Activated CD4-positive, alpha-beta memory T cell treated with anti-CD3 and anti-CD28 coated beads for 36 hours (primary cell): ENCODE measurements at places on chromosomes 3 and 15.

DNA sequence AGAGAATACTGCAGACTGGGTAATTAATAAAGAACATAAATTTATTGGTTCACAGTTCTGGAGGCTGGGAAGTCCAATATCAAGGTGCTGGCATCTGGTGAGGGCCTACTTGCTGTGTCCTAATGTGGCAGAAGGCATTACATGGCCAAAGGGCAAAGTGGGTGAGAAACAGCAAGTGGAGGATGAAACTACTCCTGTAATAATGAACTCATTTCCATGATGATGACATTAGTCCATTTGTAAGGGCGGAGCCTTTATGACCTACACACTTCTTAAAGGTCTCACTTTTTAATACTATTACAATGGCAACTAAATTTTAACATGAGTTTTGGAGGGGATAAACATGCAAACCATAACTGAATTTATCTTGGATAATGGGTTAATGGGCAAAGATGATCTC, 139.6 kb upstream of the SGO1 start:
- no peak for DNase-seq

DNA sequence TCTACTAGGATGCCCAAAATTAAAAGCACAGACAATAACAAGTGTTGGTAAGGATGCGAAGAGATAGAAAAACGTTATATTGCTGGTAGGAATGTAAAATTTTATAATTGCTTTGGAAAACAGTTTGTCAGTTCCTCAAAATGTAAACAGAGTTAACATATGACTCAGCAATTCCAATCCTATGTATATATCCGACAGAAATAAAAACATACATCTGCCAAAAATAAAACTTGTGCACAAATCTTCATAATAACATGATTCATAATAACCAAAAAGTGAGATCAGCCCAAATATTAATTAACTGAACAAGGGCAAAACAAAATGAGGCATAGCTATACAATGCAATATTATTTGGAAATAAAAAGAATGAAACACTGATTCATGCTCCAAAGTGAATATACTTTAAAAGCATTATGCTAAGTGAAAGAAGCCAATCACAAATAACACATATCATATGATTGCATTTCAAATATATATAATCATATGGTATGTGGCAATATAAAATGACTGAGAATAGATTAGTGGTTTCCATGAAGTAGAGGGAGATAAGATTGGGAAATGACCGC, 609.3 kb downstream of the IGSF11 start:
- no peak for DNase-seq

GRCh38 chr3:63976872-63977200, 46.5 kb downstream of the PSMD6 start:
- DNase-seq: no peak

GRCh38 chr3:42872718-42873117, 3.0 kb downstream of the CYP8B1 start:
- DNase-seq: no peak

DNA sequence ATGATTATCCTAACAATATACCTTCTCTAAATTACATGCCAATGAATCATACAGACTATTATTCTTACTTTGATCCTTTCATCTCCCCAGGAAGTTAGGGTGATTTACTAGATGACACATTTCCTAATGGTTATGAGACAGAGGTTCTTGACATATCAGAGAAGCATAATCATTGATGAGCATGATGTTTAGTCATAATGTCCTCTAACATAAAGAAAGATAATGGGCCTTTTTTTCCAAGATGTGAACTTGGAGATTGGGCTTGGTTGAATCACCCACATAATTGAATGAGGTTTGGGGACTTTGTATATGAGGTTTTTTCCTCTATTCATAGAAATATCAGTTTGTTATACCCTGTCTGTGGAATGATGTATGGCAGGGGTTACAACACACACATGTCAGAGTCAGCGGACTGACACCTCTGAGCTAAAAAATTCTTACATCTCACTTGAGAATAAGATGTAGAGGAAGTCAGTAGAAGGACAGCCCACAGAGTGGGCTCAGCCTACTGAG, 69.7 kb upstream of the DCBLD2 start:
- DNase-seq: no peak

DNA sequence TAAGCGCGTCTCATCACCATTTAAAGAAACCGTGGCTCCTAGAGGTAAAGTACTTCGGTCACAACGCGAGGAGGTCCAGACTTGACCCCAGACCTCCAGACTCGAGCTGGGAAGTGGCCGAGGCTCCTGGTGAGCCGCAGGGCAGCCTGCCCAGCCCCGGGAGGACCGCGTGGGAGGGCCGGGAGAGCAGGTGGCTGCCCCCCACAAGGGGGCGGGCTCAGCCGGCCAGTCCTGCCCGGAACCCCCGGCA, at the start of gene SLC27A2:
Gene SLC27A2 (plus strand): TSS at position 228 of the 250 bp plus-strand sequence. CDS start 232 bp downstream, outside the sequence.
- no peak for DNase-seq

GRCh38 chr15:68583321-68583720, 4.5 kb downstream of the CORO2B start:
- no peak for DNase-seq

- no peak for DNase-seq
Observed at GRCh38 chr3:16881896-16882630, 2.7 kb upstream of the PLCL2 start.

DNA sequence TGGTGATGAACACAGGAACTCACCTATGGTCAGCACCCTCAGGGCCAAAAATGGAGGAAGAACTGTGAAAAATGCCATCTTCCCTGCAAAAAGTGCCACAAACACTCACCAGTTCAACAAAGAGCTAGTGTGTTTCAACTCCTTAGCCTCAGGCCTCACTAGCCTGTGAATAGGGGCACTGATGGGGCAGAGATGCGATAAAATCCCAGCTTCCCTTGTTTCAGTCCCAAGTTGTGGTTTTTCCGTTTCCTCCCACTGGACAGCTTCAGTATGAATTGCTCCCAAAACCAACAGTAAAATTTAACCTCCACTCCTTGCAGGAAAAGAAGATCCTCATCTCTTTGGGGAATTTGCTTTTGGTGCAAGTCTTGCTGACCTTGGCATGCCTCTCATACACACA, 117.4 kb upstream of the ADAMTS9 start:
- no peak for DNase-seq

DNA sequence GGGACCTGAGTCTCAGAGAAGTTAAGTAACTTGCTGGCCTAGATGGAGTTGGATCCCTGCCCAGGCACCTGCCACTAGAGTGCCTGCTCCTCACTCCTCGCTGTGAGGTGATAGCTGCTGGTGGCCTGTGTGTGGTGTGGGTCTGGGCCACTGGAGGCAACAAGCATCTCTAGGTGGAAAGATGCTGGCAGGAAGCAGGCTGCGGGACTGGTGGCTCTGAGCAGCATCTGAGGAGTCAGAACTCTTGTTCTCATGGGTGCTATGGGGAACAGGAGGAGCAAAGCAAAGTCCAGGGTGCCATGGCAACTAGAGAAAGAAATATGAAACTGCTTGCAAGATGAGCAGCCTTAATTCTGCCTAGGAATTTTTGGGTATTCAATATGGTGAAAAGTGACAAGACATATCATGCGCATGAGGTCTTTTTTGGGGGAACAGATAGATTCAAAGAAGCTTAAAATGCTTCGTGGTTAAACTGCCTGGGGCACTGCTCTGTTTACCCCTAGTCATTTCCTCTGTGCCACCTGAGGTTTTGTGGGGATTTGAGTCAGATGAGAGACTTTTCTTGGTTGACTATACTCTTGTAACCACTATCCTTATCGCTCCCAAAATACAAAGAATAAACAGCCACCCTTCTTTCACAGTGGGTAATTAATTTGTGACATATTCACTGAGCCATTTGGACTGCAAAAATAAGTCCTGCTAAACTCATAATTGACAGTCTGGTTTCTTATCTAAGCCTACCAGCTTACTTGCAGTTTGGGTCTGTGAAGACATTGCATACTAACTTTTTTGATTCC, 50.3 kb downstream of the MED12L start:
- DNase-seq: peak; percentile 76

DNA sequence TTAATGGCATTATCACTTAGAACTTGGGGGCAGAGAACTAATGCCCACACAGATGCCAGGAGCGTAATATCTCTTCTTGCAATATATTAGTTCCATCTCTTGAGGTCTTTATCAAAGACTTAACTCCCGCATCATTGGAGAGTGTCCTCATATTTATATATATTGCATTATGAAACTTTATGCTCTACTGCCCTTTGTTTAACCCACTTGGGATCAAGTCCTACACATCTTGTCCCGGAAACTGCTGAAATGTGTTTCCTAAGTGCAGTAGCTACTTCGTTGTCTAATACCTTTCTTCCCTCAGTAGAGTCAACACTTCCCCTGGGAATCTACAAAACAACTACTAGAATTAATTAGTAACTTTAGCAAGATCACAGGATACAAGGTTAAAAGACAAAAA, 1029.2 kb downstream of the OTOL1 start:
- no peak for DNase-seq

- DNase-seq: no peak
Observed at GRCh38 chr3:114035896-114036295, 20.4 kb downstream of the CCDC191 start.

DNA sequence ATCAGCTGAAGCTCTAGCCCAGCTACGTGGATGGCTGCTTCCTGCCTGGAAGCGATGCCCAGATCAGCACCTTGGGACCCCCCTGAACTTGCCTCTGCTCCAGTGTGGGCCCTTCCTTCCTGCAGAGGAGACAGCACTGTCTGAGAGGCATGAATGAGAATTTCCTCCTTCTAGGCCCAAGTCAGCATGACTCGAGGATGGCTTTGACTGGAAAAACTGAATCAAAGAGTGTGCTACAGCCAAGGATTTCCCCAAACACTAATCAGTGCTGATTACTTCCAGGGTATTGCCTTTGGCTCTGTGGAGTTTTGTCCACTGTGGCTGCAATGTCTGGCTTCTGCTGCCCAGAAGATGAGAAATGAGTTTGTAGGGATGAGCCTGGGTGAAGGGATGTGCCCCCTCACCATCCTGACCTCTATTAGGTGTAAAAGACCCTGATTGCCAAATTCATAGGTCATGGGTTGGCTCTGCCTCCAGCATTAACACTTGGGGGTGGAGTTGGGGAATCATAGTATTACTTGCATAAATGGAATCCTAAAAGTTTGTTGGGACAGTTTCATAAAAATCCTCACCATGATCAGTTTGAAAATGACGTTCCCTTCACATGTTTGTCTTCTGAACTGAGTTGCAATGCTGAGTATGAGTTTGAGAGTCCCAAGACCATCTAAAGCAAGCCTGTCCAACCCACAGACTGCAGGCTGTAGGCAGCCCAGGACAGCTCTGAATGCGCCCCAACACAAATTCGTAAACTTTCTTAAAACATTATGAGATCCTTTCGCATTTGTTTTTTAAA, 36.7 kb downstream of the FLNB start:
- no peak for DNase-seq

GRCh38 chr15:84973492-84974460, 7.9 kb upstream of the PDE8A start:
- DNase-seq: no peak

- DNase-seq: no peak
Observed at GRCh38 chr3:31361371-31362273, 171.1 kb upstream of the STT3B start.

DNA sequence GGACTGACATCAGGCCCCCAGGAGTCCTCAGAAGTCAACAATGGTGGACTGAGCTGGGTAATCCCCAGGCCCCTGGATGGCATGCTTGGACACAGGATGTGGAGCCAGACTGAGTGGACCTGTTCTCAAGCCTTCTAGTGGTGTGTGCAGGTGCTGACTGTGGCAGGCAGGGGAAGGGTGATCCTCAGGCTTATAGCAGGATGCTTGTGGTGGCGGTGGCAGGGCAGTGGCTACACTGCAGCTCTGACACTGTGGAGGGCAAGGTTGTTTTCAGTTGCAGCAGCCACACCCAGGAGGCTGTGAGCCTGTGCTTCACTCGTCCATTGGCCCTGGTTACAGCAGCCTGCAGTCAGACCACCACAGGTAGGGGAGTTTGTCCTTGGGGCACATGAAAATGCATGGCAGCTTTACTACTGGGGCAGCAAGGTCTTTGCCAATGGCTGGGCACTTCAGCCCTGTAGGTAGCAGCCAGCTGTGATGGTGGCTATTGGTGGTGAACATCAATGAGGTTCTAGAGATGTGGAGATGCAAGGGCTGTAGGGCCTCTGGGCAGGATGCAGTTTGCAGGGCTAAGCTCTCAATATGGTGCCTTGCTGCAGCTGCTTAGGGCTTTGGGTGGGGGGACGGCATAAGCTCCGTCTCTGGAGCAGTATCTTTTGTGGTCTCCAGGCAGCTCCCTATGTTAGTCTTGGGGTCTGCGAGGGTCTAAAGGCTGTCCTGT, 17.5 kb upstream of the MYO5A start:
- no peak for DNase-seq

DNA sequence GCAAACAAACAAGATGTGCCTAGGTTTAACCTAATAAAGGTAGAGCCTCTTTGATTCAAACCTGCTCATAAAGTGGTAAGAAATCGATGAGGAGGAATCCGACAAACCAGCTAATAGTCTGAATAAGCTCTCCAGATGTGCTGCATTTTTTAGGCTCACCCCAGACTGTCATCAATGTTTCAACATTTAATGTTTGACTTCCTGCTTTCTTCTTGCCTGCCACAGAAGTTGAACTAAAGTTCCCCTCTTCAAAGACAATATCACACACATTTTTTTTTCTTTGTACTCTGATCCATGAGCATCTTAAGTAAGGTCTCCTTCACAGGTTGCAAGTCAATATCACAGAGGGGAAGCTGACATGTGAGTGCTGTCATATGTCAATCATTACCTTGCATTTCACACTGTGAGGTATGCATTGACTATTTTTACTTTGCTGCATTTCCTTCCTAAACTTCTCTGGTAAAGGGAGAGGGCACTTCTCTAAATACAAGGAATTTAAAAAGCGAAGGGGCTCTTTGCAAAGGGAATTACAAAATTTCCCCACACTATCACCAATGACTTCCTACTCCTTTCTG, 172.3 kb upstream of the MCTP2 start:
- no peak for DNase-seq

GRCh38 chr3:14429640-14430039, 27.2 kb downstream of the SLC6A6 start:
- DNase-seq: no peak

- DNase-seq: no peak
Observed at GRCh38 chr3:104916971-104917370, 449.7 kb upstream of the ALCAM start.

GRCh38 chr3:80152692-80153091, 384.9 kb upstream of the ROBO1 start:
- no peak for DNase-seq

DNA sequence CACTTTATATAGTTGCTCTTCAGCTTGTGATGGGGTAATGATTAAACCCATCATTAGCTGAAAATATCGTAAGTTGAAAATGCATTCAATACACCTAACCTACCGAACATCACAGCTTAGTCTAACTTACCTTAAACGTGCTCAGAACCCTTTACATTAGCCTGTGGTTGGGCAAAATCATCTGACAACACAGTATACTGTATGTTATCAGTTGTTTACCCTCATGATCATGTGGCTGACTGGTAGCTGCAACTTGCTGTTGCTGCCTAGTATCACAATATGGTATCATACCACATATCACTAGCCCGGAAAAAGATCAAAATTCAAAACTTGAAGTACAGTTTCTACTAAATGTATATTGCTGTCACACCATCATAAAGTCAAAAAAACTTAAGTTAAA, 9.5 kb downstream of the ZNF280D start:
- DNase-seq: no peak
